ENCODE measurements at places on chromosomes 12 and 14. TPM values are rescaled to one million over a fixed set of nuclear protein-coding genes. Genes with fewer than 3 reads are reported as not detected.

DNA sequence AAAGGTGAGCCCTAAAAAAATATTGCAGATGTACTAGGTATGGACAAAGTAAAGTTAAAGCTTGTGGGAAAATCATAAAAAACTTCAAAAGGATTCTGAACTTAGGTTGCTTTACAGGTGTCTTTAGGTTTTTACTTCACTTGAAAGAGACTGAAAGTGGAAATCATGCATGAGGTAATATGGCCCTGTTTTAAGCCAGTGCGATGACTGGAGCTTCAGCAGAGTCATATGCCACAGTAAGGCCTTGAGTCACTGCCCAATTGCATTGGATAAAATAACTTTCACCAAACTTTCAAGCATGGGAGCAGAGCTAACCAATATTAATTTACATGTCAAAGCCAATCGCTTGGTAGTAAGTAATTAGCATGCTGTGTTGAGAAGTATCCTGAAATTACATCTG is 63.9 kb upstream of the TMEM260 start:
- DNase-seq: no peak

DNA sequence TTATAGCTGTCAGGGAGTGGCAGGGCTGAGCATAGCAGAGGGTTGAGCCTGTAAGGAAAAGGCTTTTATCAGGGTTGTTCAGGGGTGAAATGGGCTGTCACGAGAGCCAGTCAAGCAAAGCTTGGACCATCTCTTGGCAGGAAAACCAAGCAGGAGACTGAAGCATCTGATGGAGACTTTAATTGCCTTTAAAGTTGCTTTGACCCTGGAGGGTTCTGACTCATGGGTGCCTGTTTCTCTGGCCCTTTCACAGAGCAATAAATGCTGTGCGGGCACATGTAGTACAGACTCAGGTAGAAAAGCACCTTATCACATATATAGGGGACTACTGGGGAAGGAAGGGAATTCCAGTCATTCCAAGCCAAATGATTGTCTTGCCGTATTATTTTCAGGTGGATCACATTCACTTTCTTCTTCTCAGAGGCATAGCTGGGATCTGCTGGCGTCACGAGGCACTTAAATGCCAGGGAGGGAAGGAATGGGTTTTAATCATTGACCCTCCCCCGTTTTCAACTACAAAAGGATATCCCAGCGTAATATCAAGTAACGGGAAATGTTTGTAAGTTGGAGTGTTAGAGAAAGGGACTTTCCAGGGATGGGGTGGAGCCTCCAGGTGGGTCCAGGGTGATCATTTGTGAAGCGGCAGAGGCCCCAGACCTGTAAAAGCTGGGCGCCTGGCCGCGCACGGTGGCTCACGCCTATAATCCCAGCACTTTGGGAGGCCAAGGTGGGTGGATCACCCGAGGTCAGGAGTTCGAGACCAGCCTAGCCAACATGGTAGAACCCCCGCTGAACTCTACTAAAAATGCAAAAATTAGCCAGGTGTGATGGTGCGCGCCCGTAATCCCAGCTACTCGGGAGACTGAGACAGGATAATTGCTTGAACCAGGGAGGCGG is 34.9 kb downstream of the PLEKHD1 start:
- DNase-seq: no peak

DNA sequence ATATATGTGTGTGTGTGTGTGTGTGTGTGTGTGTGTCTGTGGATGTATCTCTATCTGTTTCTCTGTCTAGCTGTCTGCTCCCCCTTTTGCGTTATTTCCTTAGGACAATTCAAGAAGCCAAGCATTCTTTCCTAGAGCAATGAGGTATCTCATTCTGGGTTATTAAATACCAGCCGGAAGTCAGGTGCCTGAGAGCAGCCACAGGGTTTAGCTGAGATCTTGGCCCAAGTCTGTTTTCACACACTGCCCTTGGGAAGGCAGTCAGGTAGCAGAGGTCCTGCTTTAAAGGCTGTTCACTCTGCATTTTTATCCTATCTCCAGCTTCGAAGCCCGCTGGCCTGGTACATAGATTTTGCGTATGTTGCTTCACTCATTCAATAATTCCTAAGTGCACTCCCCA is 76.8 kb downstream of the TSPAN9 start:
- DNase-seq: no peak

The KRT83 gene
- total RNA-seq: not detected

DNA sequence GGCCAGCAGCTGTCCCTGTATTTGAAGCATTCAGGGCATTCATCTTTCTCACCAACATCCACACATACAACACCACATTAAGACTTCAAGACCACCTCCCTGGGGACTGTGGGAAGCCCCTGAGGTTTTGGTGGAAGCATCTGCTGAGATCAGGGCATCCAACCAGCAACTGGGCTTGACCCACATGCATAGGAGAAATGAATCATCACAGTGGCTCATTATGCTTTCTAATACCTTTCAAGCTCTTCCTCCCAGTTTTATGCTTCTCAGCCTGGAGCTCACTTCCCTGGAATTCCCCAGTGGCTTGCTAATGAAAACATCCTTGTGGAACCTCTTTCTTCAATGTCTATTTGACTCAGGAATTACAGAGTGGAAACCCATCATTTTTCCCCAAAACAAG is 21.4 kb upstream of the CMKLR1 start:
- no peak for DNase-seq

DNA sequence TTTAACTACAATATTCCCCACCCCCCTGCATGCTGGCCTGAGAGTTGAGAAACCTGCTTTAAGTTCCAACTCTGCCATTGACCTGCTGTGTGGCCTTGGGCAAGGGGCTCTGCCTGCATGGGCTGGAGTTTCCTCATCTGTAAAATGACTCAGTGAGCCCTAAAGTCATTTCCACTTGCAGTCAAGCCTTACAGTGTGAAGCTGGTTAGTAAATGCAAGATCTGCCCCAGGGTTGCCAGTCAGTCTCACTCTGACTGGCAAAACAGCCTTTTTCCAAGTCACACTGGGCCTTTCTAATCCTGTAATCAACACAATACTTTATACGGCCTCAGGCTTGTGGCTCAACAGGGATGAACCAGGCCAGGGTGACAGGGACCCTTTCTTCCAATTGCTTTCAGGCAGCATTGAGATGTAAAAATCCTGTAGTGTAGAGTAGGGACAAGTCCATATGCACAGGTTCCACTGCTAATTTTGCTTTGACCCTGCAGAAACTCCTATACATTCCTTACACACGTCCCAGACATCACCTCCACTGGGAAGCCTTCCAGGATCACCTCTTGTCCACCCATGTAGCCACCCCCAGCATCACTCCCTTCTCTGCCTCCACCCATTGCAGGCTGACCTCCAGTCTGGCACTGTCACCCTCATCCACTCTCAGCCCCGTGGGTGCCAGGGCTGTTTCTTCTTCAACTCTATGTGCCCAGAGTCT is 42.6 kb upstream of the PRIMA1 start:
- no peak for DNase-seq

DNA sequence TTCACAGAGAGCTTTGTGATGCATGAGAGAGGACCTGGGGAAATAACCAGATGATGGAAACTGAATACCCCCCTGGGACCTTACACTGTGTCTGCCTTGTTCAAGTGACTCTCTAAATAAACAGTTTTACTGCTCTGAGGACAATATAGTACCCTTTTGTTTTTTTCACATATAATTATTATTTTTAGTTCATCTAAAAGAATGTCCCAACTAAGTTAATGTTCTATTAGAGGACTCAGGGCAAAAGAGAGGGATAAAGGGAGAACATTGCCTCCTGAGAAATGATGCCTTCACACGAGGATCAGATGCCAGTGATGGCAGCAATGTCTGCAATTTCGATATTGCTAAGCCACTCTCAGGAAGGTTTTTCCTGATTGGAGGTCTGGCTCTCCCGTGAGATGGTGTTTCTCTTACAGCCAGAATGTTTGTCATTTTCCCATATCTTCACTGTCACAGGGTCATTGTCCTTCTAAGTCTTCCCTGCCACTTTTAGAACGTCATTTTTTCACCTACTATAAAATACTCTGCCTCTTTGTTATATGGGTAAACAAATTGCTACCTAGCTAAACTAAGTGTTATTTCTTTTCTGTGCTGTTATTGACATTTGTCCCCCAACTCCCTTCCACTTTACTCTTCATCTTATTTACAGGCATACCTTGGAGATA is 201.6 kb downstream of the RAD51B start:
- DNase-seq: no peak

- peak; percentile 28 for DNase-seq
Measured at GRCh38 chr12:102343361-102344121, 136.8 kb downstream of the IGF1 start.

The CLEC6A gene
- total RNA-seq: not detected

- no peak for DNase-seq
Measured at GRCh38 chr14:102998393-102998792, 59.0 kb downstream of the CDC42BPB start.

The KRT79 gene
- total RNA-seq: not detected

The SLC7A8 gene
- not detected for total RNA-seq

Measured in Calu3 (cell line).